ENCODE measurements at places on chromosomes 5 and 9.

GRCh38 chr5:142641711-142642110 is 44.2 kb downstream of the FGF1 start:
- no peak for DNase-seq

- no peak for DNase-seq
These were observed 14.0 kb downstream of the PPWD1 start for GRCh38 chr5:65577141-65577540.

DNA sequence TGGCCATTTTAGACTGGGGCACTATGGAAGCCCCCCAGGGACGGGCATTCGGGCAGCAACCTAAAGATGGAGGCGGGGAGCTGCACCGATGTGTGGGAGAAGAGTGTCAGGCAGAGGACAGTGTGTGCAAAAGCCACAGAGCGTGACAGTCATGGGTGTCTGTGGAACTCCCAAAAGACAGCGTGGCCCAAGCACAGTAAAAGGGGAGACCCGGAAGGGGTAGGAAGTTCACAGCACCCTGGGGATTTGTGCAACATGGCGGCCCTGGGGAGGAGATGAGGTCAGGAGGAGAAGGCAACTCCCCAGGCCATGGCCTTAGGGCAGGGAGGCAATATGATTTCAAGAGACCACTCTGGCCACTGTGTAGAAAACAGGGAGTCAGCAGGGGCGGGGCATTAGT is 38.9 kb upstream of the FGF1 start:
- DNase-seq: no peak

- peak; percentile 28 for DNase-seq
These were observed 18.9 kb upstream of the VLDLR start for GRCh38 chr9:2602704-2603116.

GRCh38 chr9:117936185-117937130 is 232.3 kb downstream of the TLR4 start:
- no peak for DNase-seq

DNA sequence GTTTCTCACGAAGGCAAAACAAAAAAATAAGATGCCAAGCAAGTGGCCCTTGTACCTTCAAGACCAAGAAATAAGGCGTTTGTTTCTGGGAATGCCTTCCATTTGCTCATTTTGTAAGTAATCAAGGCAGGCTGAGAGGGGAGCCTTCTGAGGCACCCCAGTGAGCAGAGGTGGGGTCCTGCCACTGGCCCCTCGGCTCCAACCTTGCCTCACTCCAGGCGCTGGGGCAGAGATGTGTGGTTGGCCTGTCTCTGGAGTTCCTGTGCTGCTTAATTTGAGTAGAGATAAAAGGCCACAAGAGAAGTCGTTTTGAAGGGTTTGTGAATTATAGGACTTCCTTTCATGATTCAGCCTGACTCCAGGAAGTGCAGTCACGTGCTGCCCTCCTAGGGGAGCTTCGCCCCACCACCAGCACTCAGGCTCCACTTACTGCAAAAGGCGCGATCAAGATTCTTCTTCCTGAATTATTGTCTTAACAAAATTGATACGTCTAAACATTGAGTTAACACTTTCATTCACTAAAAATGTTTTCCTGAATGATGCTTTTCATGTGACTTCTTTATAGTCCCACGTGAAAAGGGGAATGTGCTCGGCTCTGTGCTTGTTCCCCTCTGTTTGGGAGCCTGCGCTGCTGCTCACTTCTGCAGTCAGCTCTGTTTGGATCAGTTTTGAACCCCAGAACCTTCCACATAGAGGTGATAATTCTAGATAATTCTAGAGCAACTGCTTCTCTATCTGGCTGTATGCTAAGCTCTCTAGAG is 13.7 kb downstream of the SYK start:
- no peak for DNase-seq

GRCh38 chr9:68585034-68585761 is 44.5 kb upstream of the TMEM252 start:
- no peak for DNase-seq

GRCh38 chr9:84254972-84255371 is 85.6 kb downstream of the SLC28A3 start:
- DNase-seq: no peak

DNA sequence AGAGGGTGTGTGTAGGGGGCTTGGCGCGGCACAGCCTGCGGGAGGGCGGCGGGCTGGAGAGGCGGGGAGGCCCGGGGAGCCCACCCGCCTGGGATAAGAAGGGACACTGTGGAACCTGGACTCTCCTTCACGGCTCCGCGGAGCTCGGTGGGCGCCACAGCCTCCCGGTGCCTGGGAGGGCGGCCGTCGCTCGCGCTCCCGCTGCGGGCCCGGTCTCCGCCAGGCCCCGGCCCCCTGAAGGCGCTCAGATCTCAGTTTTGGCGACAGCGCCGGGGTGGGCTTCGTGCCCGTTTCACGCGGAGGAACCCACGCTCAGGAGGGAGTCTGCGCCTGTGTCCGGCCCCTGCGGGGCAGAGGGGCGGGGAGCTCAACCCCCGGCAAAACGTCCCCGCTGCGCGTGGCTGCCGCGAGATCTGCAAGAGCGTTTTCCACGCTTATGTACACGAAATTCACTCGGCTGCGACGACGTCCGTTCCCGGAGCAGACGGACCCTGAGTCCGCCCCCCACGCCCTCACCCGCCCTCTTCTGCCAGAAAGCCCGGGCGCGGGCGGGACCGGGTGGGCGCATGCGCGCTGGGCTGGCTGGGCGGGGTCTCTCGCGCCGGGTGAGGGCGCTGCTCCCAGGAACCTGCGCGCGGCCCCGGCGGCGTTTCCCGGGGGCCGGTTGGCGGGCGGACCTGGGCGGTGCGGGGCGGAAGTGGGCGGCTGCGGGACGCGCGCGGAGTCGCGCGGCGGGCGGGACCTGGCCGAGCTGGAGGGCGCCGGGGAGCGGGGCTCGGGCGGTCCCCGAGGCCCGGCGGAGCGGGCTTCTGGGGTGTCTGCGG is at the start of gene NELFB:
TSS of gene NELFB (plus strand) at position 704 of the 824 bp plus-strand sequence.
- DNase-seq: peak; percentile 99

DNA sequence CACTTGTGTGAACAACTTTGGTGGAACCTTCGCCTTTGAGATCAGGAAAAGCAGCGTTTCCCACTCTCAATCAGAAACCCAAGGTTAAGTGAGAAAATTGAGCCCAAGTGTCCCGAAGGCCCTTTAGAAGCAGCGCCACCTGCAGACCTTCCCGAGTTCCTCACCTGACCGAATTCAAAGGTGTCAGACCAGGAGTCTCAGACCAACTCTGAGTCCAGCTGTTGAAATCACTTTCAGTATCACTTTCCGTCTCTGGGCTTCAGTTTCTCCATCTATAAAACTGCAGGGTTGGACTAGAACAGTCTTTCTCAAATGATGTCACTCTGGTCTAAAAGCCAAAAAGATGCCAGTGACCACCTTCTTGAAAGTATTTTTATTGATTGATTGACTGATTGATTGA is 31.7 kb upstream of the GRHPR start:
- no peak for DNase-seq

GRCh38 chr9:92746567-92747458 is 17.8 kb downstream of the BICD2 start:
- no peak for DNase-seq

DNA sequence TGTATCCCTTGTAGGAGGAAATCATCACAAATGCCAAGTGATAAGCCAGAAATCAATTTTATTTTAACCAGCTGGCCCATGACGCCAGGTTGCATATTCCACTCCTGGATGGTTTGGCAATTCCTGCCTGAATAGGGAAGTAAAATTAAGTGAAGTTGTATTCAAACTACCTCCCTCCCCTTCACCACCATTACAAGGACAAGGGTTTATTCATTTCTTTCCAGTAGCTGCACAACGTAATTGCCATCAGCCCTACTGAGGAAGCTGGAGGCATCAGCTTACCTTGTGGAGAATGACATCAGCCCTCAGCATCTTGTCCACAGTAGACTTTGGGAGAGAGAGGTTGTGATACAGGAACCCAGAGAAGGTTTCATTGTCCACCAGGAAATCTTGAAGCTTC is 66.6 kb downstream of the ABCA1 start:
- no peak for DNase-seq

GRCh38 chr5:58107704-58108103 is 352.2 kb downstream of the PLK2 start:
- no peak for DNase-seq

GRCh38 chr5:92775711-92776615 is 805.1 kb downstream of the NR2F1-AS1 start:
- DNase-seq: no peak

DNA sequence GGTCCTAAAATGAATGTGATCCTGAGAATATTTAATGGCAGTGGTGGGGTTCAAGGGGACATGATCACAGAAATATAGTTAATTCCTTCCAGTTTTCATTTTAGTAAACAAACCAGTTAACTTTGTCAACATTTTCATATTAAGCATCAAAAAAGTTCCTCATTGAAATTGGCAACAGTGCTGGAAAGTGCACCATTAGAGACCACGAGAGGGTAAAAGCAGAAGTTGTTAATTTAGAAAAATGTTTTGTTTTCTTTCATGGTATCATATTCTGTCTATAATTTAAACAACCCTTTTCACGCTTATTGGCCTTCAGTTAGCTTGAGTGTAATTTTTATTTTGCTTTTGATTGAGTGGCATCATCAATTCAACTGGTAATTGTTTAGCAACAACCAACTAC is 11.9 kb downstream of the GIN1 start:
- no peak for DNase-seq

DNA sequence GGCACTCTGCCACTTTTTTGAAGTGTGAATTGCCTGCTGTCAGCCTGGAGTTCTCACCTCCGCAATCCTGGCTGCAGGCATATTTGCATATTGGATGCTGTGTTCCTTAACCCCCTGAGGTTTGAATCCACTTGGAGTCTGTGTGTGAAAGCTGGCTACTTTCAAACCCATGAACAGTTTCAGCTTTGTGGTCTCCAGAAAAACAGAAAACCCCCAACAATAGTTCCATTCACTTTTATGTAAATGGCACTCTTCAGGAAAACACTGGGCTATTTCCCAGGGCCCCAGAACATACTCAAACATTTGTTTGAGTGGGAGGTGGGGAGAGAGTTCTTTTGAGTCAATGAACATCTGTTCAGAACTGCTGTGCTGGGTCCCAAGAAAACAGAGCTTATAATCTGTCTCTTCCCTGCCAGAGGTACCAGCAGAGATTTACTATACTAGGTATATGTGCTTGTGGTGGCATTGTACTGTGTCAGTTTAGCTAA is 5.0 kb downstream of the NUDT2 start:
- DNase-seq: no peak

- DNase-seq: no peak
These were observed 240.3 kb upstream of the NREP start for GRCh38 chr5:111997308-111997707.

- DNase-seq: no peak
These were observed 22.8 kb downstream of the URM1 start for GRCh38 chr9:128393970-128394369.

GRCh38 chr9:13513286-13513685 is 233.8 kb upstream of the MPDZ start:
- DNase-seq: peak; percentile 16

DNA sequence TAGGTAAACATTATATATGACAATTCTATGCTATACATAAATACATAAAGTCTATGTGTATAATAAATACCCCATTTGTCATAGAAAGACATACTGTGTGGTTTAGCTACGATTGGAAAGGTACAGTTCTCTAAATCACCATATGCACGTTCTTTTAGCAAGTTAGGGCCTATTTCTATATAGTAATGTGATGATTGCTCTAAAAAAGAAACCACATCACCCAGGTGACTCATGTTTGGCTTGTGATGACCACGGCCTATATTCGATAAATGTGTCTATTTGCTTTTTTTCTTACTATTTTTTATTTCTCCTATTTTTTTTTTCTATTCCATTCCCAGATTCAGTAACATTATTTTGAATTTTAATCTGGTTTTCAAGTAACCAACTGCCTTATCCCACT is 34.7 kb downstream of the RETREG1 start:
- DNase-seq: no peak

DNA sequence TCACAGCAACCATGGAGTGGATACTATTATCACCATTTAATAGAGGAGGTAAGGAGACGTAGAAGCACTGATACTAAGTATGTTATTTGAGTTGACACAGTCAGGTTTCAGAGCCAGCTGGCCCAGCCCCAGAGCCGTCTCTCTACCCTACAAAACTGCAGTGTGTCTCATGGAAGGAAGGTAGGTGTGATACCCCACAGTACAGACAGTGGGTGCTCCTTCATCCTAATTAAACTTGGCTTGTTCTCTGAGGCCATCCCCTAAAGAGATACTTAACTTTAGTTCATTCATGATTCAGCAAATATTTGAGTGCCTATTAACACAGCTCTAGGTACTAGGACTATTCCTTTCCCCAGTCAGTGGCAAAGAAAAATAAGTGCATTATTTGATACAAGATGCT is 22.6 kb downstream of the PIP5K1B start:
- DNase-seq: no peak

- DNase-seq: peak; percentile 53
These were observed 12.7 kb downstream of the VAV2 start for GRCh38 chr9:133979273-133979920.

DNA sequence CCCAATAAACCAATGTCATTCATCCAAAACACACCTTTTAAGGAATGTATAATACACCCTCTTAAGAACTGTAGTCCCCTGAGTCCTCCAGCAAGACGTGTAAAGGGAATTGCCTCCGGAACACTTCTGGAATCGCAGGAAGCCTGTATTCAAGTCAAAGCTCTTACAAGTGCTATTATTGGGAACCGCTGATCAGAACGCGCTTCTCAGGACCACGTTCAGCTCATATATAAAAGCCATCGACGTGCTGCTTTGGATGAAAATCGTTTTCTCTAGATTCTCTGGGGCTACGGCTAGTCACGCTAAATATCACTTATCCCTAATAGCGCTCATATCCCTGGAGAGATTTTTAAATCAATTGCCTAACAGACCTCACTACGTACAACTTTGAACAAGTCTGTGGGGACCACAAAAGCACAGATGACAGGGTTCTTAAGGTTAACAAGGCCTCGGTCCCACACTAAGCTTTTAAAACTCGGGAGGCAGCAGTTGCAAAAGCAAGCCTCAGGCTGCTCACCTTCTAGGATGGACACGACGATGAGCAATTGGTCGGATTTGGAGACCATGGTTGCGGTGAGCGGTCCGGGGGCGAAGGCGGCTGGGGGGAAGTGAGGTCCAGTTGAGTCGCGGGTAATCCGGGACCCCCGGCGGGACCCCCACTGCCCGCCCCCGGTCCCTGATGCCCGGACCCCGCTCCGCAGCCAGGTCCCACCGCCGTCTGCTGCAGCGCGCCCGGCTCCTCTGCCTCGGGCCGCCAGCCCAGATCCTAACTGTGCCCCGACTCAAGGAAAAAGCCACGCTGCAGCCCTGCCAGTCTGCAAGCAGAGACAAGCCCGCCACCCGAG is 548 bp downstream of the CEP120 start:
- DNase-seq: no peak

- DNase-seq: no peak
These were observed 21.4 kb upstream of the TMEM250 start for GRCh38 chr9:136140046-136140445.

GRCh38 chr5:76818844-76819831 is at the start of gene F2RL1:
Gene F2RL1 (plus strand): TSS chr5:76819030. CDS start chr5:76819183, 153 bp downstream.
- peak; percentile 94 for DNase-seq

- no peak for DNase-seq
These were observed 56.4 kb downstream of the MRPL36 start for GRCh38 chr5:1743061-1743768.

GRCh38 chr5:11261241-11261640 is 500.2 kb upstream of the DAP start:
- no peak for DNase-seq

All from left lung (tissue), 14 donors.